Mesothelial cell of epicardium (in vitro differentiated cells): ENCODE measurements at places on chromosomes 3 and 15. TPM values are rescaled to one million over a fixed set of nuclear protein-coding genes. Genes with fewer than 3 reads are reported as not detected.

Gene LRRC49
- total RNA-seq: 21.2 to 25.5 TPM (median 24.2 TPM) in 3 replicates

DNA sequence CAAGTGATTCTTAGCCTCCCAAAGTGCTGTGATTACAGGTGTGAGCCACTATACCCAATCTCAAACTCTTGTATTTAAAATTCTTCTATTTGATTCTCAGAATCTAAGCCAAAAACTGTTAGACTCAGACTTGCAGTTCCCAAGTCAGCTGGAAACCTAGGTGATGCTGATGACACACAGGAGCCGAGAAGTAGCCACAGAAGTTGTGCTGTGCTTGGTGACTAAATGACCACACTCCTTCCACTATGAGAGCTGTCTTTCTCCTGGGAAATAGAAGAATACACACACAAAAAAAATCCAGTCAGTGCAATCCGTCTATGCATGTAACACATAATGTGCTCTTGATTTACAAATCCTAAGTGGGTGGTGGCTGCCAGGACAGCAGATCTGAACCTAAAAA, 33.9 kb downstream of the ILDR1 start:
- H3K4me3 ChIP-seq: no peak overlapping the region
- no peak for DNase-seq
- H3K27ac ChIP-seq: no peak overlapping the region
- H3K27me3 ChIP-seq: no peaks in the 10 kb centered on the region

DNA sequence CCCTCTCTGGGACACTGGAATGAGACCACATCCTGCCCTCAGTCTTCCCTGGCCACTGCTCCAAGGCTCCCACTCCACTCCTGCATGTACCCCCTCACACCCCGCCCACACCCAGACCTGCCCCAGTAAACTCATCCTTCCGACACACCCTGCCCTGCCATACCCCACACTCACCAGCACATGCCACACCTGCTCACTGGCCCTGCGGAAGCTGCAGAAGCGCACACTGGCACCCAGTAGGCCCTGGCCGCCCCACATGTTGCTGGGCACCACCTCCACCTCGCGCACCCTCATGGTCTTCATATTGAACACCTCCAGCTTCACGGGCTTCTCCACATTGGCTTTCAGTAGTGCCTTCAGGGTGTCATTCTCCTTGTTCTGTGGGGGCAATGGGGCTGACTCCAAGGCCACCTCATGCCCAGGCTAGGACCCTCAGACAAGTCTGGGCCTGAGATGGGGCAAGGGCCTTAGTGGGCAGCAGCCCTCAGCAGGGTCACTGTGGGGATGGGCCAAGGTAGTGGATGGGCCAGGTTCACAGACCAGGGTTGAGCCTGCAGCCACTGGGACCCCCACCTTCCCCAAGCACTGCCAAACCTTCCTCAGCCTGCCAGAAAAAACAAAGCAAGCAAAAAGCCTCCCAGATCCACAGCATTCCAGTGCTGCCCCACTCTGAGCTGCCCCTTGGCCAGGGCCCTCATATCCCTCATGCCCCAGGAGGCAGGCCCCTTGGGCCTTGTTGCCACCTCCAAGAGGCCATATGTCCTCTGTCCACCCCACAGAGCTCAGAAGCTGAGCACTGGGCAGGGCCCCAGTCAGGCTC, 4.7 kb downstream of the GORASP1 start:
- no peaks in the 10 kb centered on the region for H3K36me3 ChIP-seq
- no peak overlapping the region for H3K27ac ChIP-seq
- H3K4me1 ChIP-seq: peaks cover 22% of the 10 kb centered on the region
- no peaks in the 10 kb centered on the region for H3K27me3 ChIP-seq

- H3K36me3 ChIP-seq: no peaks in the 10 kb centered on the region
- no peaks in the 10 kb centered on the region for H3K27me3 ChIP-seq
- no peak for DNase-seq
- H3K4me1 ChIP-seq: peaks cover 1% of the 10 kb centered on the region
Observed at GRCh38 chr3:140572334-140572733, 105.5 kb upstream of the TRIM42 start.

Gene SLC28A1
- 0.16 to 0.24 TPM (median 0.20 TPM) in 3 replicates for total RNA-seq

DNA sequence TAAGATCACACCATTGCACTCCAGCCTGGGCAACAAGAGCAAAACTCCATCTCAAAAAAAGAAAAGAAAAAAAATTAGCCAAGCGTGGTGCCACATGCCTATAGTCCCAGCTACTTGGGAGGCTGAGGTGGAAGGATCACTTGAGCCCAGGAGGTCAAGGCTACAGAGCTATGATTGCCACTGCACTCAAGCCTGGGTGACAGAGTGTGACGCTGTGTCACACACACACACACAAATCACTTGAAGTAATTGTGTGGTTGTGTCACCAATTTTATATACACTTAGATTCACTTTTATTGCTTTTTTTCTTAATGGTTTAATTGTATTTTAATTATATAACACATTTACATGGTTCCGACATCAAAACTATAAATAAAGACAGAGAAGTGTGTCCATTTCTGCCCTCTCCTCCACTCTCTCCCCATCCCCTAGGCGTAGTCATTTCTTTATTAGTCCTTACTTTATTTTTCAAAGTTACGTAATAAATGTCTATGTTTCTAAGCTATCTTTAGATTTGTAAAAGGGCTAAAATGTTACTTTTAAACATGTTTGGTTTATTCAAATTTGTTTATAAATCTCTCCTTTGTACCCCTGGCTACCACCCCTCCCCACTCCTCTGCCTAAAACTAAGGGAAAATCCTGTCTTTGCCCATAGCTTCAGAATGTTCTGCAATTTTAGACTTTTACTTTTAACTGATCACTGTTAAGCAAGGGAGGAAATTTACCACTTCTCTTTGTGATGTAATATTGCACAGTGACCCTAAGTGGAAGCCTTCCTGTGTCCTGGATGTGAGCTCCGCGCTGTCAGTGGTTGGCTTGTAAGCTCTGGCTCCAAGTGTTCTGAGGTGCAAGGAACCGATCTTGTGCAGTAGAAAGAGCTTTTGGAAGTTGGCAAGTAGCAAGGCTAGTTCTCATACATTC, 10.8 kb upstream of the VILL start:
- H3K27ac ChIP-seq: no peak overlapping the region
- H3K27me3 ChIP-seq: no peaks in the 10 kb centered on the region
- H3K36me3 ChIP-seq: peaks cover 24% of the 10 kb centered on the region
- H3K4me1 ChIP-seq: no peaks in the 10 kb centered on the region
- no peak overlapping the region for H3K4me3 ChIP-seq
- no peak for DNase-seq

DNA sequence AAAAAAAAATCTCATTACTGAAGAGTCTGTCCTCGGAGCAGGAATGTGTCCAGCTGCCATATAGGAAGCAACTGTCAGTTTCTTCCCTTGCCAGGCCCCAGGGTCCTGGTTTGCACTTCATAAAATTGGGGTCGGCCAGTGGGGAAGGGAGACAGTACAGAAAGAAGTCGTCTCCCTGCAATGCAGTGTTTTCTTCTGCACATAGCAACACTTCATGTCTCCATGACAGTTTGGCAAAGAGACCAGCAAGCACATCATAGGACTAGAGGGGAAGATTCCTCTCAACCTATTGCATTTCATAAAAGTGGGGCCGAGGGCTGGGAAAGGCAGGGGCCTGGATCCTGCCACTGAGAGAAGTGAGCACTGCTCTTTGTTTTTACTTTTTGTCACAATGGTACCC, 138.2 kb upstream of the HACD2 start:
- H3K36me3 ChIP-seq: no peaks in the 10 kb centered on the region
- no peak for DNase-seq
- H3K27me3 ChIP-seq: peaks cover 2% of the 10 kb centered on the region
- H3K4me3 ChIP-seq: no peak overlapping the region
- no peak overlapping the region for H3K27ac ChIP-seq

DNA sequence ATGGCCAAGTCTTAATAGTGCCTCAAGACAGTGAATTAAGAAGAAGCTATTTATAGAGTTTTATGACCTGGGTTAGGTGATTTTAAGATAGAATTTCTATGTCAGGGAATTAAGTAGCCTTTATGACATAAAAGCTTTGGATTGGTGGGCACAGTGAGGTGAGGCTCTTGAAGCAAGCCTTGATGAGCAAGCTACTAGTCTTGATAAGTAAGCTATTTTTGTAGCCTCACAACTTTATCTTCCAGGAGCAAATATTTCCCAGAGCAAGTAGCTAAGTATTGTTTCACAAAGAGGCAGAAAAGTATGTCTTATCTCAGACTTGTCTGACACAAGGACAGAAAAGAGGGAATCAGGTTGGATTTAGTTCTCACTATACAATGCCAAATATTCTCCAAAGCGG, 491.7 kb upstream of the RASGRP1 start:
- no peaks in the 10 kb centered on the region for H3K27me3 ChIP-seq
- peaks cover 6% of the 10 kb centered on the region for H3K4me1 ChIP-seq
- no peak for DNase-seq
- no peaks in the 10 kb centered on the region for H3K36me3 ChIP-seq
- no peak overlapping the region for H3K27ac ChIP-seq

Gene COL6A6
- total RNA-seq: 13.3 to 14.0 TPM (median 13.7 TPM) in 3 replicates

Gene CATSPER2
- 6.6 to 11.2 TPM (median 7.8 TPM) in 3 replicates for total RNA-seq

DNA sequence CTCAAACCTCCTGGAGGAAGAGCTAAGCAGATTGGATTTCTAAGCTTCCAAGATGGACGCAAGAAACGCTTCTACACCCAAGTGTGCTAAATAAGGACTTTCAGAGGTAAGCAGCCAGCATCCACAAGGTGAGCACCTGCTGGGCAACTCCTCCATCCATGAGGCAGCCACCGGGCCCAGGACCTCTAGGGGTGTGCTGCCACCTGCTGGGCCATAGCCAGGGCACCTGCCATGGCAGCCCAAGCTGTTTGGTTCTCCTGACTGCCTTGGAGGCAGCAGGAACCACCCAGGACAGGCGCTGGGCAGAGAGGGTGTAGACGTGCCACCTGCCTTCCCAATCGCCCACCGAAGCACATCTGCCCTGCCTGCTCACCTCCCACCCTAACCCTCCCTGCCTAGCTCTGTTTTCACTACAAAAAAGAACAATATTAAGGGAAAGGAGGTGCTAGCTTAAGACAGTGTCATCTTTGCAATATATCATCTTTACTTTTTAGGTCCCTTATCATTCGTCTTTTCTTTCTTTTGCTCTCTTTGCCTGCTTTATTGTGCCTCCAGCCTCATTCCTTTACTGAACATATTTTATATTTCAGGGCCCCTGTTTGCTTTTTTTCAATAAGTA, 12.9 kb downstream of the C15orf62 start:
- H3K27ac ChIP-seq: no peak overlapping the region
- H3K36me3 ChIP-seq: peaks cover 2% of the 10 kb centered on the region
- H3K27me3 ChIP-seq: no peaks in the 10 kb centered on the region
- H3K4me3 ChIP-seq: no peak overlapping the region

Gene LMAN1L
- 0.16 to 0.65 TPM (median 0.35 TPM) in 3 replicates for total RNA-seq

Gene DPPA2
- total RNA-seq: 1.2 to 1.4 TPM (median 1.2 TPM) in 3 replicates

Gene CELF6
- 1.2 to 1.9 TPM (median 1.3 TPM) in 3 replicates for total RNA-seq

DNA sequence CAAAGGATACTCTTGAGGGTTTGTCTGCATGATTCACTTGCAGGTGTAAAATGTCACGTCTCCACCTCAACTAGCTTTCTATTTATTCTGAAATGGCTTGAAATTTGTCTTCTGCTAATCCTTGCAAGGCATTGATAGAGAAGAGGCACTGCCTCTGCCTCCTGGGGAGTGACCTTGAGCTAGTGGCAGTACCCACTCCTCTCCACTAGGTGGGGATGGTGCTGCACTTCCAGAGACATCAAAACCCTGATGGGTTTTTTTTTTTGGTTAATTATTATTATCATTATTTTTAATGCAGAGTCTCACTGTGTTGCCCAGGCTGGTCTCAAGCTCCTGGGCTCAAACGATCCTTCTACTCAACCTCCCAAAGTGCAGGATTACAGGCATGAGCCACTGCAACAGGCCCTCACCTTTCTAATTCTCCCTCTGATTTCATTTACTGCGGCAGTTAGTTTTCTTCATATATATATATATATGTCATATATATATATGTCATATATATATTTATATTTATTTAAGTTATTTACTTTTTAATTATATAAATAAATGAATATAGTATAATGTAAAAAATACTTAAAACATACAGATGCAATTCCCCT, 117.6 kb upstream of the EIF1B start:
- H3K27ac ChIP-seq: no peak overlapping the region
- no peak overlapping the region for H3K4me3 ChIP-seq
- no peaks in the 10 kb centered on the region for H3K4me1 ChIP-seq
- no peaks in the 10 kb centered on the region for H3K36me3 ChIP-seq

DNA sequence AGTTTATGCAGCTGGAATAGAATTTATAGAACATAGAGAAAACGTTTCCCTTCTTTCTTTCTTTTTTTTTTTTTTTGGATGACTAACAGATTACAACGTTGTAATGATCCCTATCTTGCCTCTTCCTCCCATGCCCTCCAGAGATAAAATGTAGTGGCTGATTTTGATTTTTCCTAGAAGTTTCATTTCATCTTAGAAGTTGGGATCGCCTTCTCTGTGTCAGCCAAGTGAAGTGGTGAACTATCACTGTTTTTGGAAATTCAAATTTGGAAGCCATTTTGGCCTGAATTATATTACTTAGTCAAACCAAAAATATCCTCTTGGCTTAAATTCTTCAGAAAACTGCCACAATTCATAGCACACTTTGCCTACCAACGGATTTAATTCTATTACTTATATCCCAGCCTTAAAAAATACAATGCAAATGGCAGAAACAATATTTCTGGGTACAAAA, 1025.5 kb upstream of the NR2F2 start:
- H3K4me1 ChIP-seq: peaks cover 8% of the 10 kb centered on the region
- peaks cover 6% of the 10 kb centered on the region for H3K36me3 ChIP-seq
- no peak overlapping the region for H3K27ac ChIP-seq
- H3K27me3 ChIP-seq: no peaks in the 10 kb centered on the region

- H3K4me3 ChIP-seq: no peak overlapping the region
- H3K36me3 ChIP-seq: no peaks in the 10 kb centered on the region
- no peak for DNase-seq
- no peak overlapping the region for H3K27ac ChIP-seq
Observed at GRCh38 chr15:25939122-25939521, 76.0 kb upstream of the ATP10A start.

- no peak overlapping the region for H3K27ac ChIP-seq
- no peak for DNase-seq
- H3K4me3 ChIP-seq: no peak overlapping the region
- H3K4me1 ChIP-seq: no peaks in the 10 kb centered on the region
- H3K36me3 ChIP-seq: no peaks in the 10 kb centered on the region
- H3K27me3 ChIP-seq: peaks cover 2% of the 10 kb centered on the region
Observed at GRCh38 chr3:59839810-59840515, 790.1 kb upstream of the CFAP20DC start.

Gene DPPA4
- total RNA-seq: 86.2 to 89.3 TPM (median 87.7 TPM) in 3 replicates

DNA sequence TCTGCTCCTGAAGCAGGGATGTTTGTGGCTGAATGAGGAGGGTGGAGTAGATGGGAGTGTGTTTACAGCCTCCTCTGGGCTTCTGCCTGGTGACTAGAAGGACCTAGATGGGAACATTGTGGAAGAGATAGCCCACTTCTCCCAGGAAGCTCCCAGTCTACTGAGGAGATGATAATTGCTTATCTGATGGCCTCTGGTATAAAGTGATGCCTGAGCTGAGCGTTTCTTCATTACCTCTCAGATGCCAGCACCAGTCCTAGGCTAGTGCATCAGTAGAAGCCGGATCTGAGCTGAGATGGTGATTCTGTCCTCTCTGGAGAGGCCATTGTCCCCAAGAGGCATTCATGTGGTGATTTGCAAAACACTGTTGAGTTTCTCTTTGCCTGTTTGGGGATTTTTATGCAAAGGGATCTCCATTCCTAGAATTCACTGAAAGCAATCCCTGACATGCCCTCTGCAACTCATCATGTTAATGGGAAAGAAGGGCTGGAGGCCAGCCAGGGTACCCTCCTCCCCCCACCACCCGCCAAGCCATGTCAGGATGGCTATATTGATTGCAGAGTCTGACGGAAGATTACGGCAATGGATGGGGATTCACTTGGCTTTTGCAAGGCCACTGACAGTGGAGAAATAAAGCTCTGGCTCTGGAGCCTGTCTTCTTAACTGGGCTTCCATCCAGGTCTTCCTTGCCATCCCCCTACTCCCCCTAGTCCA, 166.4 kb upstream of the ROPN1 start:
- peaks cover 5% of the 10 kb centered on the region for H3K36me3 ChIP-seq
- no peak overlapping the region for H3K27ac ChIP-seq
- no peaks in the 10 kb centered on the region for H3K27me3 ChIP-seq
- peaks cover 11% of the 10 kb centered on the region for H3K4me1 ChIP-seq
- H3K4me3 ChIP-seq: no peak overlapping the region
